ENCODE measurements at places on chromosomes 3 and 15. TPM values are rescaled to one million over a fixed set of nuclear protein-coding genes. Genes with fewer than 3 reads are reported as not detected.

DNA sequence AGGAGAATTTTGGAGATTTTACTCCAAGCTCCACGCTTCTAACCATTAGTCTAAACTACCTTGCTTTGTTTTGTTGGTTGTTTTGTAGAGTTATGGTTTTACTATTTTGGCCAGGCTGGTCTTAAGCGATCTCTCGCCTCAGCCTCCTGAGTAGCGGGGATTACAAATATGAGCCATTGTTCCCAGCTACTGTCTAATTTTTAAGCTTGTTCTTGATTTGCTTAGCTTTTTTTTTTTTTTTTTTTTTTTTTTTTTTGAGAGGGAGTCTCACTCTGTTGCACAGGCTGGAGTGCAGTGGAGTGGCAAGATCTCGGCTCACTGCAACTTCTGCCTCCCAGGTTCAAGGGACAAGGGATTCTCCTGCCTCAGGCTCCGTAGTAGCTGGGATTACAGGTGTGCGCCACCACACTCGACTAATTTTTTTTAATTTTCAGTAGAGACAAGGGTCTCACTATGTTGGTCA, 28.5 kb downstream of the EFCAB12 start:
- DNase-seq, result no peak

DNA sequence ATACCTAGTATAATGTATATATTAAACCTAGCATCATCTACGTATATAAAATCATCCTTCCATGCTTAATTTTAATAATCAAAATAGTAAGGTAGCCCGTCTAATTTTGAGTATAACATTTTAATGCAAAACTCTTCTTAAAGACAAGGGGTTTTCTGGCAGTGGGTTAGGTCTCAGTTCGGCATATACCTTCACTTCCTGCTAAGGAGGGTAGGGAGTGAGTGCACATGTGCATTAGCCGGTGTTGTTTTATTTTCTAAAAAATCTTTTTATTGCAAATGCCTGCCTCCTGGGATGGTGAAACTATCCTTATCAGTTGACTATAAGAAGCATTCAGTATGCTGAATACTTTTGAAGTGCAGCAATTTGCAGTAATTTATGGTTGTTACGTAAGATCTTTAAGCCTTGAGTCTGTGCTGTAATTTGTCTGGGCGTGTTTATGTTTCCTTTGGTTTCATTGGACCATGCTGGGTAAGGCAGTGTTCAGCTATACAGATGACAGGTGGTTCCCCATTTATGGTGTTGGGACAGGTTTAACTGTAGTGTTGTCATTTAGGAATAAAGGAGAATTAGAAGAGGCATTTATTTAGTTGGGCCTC, 11.7 kb downstream of the ARHGEF26 start:
- no peak for DNase-seq

- no peak for DNase-seq
Measured at GRCh38 chr15:83053151-83053550, 13.9 kb downstream of the BTBD1 start.

GRCh38 chr15:66415360-66415759, 28.6 kb downstream of the MAP2K1 start:
- DNase-seq, result no peak

The DISP2 gene
- 0.26 TPM for total RNA-seq

GRCh38 chr3:13546667-13547171, 2.2 kb upstream of the FBLN2 start:
- no peak for DNase-seq

DNA sequence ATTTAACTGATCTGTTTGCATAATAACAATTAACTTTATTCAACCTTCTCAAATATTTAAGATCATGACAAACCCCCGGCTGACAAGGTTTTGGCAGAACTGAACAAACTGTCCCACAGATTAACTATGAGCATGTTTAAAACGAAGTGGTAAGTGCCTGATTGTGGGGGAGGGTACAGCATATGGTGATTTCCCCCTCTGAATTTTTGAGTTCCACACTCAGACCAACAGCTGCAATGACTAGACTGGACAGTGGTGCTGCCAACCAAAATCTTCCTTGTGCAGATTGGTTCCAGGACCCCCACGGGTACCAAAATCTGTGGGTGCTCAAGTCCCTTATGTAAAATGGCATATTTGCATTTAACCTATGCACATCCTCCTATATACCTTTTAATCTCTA, 449.5 kb downstream of the SHQ1 start:
- DNase-seq, result no peak

DNA sequence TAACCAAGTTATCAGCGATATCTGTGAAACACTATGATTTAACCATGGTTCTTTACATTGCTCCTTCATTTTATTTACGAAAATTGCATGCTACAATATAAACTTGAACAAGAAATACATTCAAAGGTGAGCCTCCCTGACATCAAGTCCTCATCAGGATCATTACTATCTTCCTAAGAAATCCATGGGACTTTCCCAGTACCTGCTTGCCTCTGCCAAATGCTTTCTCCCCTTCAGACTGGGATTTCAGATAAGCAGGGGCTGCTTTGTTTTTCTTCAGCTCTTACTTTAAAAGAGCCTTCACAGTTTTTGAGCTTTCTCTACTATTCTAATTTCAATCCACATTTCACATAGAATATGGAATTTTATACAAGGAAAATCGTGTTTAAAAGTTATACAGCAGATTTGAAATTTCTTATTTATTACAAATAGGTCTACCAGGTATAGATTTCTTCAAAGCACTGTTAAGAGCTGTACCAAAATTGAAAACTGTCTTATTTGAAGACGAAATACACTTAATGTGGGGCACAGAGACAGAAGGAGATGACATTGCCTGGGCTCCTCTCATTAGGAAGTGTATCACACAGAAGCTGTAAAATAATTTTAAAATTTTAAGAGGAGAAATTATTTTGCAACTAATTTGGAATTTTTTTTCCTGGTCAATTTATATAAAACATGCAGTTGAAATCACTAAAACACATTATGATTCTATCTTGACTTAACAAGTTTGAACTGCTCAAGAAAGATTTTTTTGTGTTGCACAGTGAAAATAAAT, 615.0 kb upstream of the AGTR1 start:
- no peak for DNase-seq

DNA sequence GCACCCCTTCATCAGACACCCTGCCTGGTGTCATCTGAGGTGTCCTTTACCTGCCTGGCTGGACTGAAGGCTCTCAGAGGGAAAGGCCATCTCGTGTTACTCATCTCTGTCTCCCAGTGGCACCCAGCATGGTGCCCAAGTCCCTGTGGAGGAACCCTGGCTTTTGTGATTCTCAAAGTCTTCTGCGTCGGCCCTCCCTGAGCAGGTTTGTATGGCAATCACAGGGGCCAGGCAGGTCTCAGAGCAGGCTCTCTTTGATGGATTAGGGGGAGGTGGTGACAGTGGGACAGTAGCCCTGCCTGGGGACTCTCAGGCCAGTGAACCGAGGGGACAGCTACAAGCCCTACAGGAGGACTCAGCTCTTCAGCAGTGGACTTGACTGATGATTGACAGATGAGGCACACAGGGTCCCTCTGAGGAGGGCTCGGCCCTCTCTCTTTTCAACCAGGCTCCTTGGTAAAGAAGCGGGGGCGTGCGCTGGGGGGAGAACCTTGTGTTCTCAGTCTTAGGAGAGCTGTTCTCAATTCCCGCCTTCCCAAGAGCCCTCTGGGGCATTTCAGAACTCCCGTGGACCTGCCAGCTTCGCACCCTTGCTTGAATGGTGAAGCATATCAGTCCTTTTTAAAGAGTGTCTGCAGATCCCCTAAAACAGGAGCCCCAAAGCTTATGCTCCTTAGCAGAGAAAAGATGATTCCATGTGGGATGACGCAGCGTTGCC, 108.3 kb downstream of the VGLL4 start:
- peak; percentile 74 for DNase-seq

DNA sequence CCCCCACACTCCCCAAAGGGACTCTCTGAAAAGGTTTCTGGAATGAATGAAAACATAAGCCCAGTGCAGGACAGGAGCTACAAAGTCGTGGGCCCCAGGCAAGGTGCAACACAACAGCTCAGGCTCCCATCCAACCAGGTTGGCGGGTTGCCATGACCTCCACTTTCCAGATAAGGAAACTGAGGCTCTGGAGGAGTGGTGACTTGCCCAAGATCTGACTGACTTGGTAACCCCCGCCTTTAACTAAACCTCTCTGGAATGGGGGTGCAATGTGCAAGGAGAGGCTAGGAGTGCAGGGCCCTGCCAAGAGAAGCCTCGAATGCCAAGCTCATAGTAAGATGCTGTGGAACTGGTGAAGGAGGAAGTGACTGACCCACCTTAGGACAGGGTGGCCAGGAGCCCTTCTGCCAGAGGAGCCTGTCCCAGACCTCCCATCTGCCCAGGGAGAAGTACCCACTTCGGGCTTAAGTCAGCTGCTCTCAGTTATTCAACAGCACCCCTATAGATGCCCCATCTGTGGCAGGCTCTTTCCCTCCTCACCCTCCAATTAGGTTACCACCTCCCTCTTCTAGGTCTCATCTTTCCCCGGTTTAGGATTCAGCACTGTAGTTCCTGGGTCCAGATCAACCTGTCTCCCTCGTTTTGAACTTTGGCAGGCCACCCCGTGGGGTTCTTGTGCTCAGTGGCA, 553 bp upstream of the TNNC1 start:
- DNase-seq, result no peak

The GATA2 gene
- total RNA-seq, result 15.4 TPM

DNA sequence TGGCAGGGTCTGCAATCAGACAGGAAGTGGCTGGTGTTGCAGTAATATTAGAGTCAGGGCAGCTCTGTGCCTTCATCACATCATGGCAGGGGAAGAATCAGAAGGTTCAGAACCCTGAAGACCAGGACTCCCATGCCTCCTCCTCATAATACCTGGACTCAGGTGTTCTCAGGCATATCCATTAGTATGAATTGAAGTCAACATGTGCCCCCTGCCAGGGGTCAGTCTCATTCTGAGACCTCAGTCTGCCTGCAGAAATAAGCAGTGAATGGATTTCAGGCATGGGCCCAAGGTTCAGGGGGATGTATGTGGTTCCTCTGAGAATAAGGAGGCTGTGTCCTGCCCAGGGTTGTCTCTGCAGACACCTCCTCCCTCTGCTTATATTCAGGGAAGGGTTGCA, 74.2 kb downstream of the SPSB4 start:
- DNase-seq, result no peak

- no peak for DNase-seq
Measured at GRCh38 chr3:60622349-60622748, 628.9 kb downstream of the FHIT start.

The KBTBD13 gene
- total RNA-seq, result not detected

DNA sequence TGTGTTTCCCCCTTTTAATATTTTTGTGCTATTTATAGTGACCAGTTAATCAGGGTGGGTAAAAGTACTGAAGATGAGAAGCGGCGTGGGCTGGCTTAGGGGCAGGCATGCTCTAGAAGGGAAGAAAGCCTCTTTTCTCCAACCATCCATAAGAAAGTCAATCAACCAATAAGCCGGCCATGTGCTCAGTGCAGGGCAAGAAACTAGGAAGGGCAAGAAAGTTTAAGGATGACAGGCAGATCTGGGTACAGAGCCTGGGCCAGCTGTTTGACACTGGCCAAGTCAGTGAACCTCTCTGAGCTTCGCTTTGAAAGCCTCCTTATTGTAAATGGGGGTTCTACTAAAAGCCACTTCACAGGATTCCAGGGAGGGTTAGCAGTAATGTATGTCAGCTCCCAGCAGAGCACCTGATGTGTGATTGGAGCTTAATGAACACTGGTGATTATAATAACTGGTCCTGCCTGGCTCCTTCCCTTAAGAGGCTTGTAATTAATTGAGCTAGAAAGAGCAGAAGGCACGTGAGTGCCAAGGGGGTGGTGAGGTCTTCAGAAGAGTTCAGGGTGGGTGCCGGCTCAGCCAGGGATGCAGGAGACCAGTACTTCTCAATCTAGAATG, 5.7 kb upstream of the CHRNA3 start:
- no peak for DNase-seq

GRCh38 chr3:144760831-144761230, 789.2 kb downstream of the DIPK2A start:
- DNase-seq, result no peak

- DNase-seq, result no peak
Measured at GRCh38 chr3:73955494-73956070, 330.8 kb upstream of the PDZRN3 start.

DNA sequence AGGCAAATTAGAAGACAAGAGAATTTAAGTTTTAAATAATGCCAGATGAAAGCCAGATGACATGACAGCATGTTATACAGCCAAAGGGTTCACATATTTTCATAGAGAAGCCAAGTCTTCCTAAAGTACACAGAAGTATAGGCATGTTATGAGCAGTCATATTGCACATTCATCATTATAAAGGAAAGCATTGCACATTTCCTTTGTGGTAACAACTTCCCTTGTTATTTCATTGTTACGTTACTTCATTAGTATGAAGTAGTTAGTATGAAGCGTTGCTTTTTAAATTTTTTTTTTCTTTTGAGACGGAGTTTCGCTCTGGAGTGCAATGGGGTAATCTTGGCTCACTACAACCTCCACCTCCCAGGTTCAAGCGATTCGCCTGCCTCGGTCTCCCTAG, 4.6 kb upstream of the ABCC5 start:
- DNase-seq, result no peak

DNA sequence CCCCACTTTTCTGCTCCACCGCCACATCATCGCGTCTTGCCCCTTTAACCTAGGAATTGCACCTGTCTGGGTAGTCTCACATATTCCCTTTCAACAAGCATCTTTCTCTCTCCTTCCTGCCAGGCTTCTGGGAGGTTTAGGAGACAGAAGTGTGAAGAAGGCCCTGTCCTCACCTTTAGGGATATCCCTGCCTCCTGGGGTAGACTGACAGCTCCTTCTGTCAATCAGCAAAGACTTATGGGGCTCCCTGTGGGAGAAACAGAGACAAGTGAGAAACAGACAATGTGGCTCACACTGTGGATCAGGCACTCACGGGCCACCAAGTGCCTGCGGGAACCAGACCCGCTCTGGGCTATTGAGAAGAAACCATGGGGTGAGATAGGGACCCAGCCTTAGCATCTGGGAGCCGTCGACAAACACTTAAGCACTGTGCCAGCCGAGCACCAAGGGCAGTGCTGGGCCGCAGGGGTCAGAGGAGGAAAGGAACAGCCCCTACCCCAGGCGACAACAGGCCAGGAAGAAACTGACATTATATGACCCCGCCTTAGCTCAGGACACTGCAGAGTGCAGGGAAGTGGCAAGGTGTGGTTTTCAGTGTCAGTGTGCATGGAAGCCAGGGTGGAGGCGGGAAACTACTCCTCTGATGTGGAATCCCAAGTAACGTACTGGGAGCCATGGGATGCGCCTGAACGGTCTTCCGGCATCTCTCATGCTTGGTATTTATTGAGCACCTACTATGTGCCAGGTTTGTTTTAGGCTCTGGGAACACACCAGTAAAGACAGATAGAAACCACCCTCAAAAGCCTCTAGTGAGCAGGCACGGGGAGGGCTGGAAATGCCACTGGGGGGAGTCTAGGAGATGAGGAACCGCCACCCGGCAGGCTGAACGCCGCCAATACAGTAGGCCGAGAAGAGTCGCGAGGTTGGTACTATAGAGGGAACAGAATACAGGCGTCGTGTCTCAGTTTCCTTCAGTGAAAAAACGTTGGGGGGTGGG, 1.8 kb downstream of the EFCC1 start:
- DNase-seq, result no peak

The SLC51B gene
- total RNA-seq, result not detected

The SLC2A2 gene
- 0.26 TPM for total RNA-seq

All from mesenteric fat pad (tissue), 1 donor.